Dorsolateral prefrontal cortex (tissue), 122 donors: ENCODE measurements at places on chromosomes 16 and 17.

DNA sequence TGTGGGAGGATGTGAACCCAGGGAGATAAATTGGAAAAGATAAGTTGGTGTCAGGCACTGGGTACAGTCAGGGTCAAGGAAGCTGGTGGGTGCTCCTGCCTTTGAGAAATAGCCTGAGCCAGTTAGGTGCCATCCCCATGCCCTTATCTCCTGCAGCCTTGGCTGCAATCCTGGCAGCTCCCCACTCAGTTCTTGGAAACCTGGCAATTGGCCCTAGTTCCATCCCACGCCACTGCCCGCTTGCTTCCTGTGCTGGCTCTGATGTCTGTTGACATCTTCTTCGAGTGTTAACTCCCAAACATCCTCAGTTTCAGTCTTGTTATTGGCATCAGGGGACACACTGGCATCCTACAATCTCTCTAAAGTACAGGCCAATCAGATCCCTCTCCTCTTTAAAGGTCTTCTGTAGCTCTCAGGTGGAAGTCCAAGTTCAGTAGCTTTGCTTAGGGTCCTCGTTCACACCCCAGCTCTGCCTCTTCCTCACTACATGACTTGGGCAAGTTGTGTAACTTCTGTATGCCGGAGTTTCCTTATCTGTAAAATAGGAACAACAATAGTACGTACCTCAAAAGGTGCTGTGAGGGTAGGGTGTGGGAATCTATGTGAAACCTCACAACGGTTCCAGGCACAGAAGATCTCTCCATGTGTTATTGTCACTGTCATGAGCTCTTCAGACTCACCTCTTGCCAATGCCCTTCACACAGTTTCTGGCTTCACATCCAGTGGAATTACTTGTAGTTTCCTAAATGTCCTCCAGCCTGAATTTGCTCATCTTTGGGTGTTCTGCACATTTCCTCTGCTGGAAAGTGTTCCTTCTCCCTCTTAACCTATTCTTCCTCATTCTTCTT lies 13.5 kb upstream of the PRKAR1A start:
- DNase-seq, result no peak

DNA sequence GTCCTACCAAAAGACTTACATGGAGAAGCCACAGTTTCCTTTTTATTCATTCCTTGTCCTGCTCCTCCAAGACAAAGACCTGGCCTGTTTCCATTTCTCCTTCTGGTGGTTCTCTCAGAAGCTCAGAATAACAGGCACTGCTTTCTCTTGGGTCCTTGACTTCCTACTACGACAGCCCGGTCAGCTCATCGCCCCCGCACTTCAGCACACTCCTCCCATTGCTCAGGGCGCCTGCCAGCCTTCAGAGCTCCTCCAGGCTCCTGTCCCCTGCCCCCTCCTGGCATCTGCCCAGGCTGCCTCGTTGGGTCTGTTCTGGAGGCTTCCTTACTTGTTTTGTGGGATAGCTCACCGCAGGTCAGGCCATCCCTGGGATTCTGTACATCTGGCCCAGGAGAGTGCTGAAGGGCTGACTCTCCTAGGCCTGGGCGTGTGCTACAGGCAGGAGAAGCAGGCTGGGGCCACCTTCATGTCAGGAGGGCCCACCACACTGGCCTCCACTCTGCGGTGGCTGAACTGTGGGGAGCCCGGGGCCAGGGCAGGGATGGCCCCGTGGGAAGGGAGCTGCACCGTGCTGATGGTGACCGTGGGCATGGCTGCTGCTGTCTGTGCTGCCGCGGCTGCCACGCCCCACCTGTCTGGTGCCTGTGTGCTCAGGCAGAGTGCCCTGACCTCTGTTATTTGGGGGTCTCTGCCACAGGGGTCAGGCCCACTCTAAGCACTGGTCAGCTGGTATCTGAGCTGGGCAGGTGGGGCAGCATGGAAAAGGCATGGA lies 17.7 kb downstream of the TCF25 start:
- no peak for DNase-seq

- no peak for DNase-seq
Observed at GRCh38 chr17:68446626-68447041, 10.7 kb downstream of the WIPI1 start.

DNA sequence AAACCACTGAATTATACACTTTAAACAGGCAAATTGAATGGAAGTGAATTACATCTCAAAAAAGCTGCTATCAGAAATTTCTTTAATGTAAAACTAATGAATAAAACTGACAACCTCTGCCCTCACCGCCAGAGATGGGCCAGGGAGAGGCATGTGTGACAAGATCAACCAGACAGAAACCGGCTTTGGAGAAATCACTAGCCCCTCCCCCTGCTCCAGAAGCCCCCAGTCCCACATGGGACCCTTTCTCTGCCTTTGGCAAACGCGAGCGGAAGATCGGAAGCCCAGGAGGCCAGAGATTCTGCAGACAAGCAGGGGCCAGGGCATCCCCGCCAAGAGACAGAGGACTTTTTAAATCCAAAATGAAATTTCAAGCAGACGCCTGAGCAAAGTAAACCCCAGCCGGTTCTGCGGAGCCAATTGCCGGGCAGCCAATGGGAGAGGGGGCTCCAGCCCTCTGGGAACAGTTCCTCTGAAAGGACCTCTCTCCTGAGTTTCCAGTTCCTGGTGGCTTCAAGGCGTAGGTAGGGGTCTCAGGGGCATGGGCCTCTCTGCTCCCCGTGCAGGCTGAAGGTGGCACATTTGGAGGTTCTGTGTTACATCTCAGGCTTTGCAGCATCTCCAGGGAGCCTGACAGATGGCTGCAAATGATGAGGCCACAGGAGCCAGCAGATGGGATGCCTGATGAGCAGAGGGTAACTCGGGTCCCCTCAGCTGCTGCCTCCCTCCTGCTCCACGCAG lies 118.1 kb downstream of the GSG1L start:
- no peak for DNase-seq

DNA sequence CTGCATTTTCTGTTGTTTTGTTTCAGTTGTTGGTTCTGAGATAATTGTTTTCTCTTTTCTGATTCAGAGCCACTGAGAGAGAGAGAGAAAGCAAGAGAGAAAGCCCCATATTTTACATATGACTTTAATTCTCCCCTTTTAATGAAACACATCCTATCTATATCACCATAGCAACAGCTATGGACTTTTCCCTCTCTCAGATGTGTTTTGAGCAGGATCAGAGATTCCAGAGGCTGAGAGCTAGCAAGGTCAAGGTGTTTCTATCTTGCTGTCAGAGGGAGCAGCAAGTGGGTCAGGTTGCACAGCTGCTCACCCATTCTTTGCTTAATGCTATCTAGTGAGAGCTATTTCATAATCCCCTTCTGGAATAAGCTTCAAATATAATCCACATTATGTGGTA lies 415.9 kb downstream of the CA10 start:
- DNase-seq, result no peak

GRCh38 chr16:11128211-11129141 lies 127.5 kb downstream of the SOCS1 start:
- DNase-seq, result no peak

- no peak for DNase-seq
Observed at GRCh38 chr17:45783593-45784292, 377 bp upstream of the CRHR1 start.

- DNase-seq, result no peak
Observed at GRCh38 chr17:39782481-39782880, 44.7 kb downstream of the GRB7 start.

GRCh38 chr17:725746-726145 lies 6.7 kb upstream of the TLCD3A start:
- no peak for DNase-seq

GRCh38 chr16:72142476-72142875 lies 29.5 kb downstream of the PMFBP1 start:
- no peak for DNase-seq

GRCh38 chr16:66315210-66315825 lies 51.2 kb upstream of the CDH5 start:
- DNase-seq, result no peak

- DNase-seq, result no peak
Observed at GRCh38 chr17:27891841-27892240, 1.3 kb downstream of the LYRM9 start.

- no peak for DNase-seq
Observed at GRCh38 chr16:12611006-12611477, 192.6 kb downstream of the CPPED1 start.

GRCh38 chr16:61831351-61831917 lies 204.8 kb downstream of the CDH8 start:
- DNase-seq, result no peak

DNA sequence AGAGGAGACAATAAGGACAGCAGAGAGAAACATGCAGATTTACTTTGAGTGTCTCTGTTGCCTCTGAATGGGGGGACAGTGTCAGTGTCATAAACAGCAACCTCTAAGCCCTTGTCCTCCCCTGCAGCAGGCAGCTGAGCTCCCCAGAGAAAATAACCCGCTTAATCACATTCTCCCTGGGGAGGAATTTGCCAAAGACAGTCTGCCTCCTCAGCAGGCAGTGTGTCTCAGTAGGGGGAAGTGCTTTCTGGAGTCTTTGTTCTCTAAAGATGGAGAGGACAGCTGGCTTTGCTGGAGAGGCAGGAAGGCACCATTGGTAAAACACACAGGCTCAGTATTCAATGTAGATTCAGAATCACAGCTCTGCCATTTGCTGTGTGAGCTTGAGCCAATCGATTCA lies 16.1 kb downstream of the TEKT5 start:
- no peak for DNase-seq

- DNase-seq, result peak; percentile 31
Observed at GRCh38 chr17:28937044-28937729, 14.1 kb downstream of the PHF12 start.

GRCh38 chr16:84643674-84644073 lies 4.6 kb upstream of the KLHL36 start:
- DNase-seq, result no peak

GRCh38 chr16:13911871-13912270 lies 8.1 kb upstream of the ERCC4 start:
- no peak for DNase-seq

GRCh38 chr16:74034862-74035261 lies 261.8 kb upstream of the PSMD7 start:
- DNase-seq, result no peak

- no peak for DNase-seq
Observed at GRCh38 chr16:67257486-67258160, 8.8 kb downstream of the SLC9A5 start.

DNA sequence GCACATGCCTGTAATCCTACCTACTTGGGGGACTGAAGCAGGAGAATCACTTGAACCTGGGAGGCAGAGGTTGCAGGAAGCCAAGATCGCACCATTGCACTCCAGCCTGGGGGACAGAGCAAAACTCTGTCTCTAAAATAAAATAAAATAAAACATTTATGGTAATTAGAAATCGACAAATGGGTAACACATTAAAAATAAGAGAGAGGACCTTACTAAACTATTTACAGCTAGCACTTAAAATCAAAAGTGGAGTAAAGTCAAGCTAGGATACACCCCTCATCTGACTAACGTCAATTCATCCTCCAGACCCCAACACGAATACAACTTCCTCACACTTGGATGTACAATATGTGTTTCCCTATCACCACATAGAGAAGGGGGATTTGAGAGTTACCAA lies 27.8 kb upstream of the RHOT1 start:
- no peak for DNase-seq

DNA sequence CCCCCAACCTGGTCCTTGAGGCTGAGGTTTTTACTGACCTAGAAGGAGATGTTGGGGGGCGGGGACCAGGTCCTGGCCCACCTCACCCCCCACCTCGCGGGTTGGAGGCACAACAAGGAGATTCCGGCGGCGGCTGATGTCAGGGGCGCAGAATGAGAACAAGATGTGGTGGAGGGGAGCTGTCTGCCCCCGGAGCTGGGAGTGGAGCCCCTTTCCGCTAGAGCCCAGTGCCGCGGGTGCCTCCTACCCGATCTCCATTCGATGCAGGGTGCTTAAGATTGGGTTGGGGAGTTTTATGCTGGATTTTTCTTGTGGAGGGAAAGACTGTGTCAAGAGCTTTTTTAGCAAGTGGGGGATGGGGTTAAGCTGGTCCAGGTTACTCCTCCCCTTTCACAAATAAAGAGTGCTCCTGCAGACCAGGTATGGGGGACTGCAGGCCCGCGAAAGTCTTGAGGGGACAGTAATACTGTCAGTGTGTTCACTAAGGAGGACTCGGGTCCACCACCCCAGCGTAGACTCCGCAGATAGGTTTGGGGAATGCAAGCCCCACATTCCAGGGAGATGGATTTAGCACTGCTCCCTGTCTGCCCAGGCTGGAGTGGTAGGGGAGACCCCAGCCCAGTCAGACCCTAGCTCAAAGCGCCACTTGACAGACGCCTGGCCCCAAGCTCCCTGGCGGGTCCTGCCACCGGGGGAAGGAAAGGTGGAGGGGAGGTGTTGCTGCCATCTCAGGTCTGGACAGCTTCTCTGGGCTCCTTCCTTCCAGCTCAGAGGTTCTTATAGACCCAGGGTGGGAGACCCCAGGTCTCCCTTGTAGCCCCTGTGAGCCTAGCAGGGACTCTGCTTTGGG lies 2.0 kb downstream of the CACNA1G start:
- DNase-seq, result no peak

DNA sequence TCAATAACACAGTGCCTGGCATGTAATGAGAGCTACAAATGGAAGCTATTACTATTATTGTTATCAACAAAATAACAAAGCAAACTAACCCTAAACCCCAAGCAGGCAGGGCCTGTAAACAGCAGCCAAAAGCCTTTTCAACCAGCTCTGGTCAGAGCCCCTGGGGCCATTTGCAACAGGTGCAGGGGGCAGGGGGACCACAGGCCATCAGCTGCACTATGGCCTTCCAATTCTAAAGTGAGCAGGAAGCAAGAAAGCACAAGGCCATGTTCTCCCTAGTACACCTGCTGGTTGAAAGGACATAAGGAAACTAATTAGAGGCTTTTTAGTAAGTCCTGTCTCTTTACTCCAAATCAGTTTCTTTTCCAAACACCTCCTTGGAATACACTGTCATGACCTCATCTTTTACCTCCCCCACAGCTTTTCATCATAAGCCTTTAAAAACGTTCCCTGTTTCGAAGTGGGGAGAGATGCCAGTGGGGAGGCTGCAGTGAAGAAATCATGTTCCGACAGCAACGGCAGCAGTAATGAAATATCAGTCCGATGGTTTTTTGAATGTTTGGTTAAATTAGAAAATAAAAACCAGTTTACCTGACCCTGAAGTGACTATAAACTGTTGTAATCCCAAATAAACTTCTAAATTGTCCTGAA lies 68.4 kb upstream of the GSG1L start:
- no peak for DNase-seq

DNA sequence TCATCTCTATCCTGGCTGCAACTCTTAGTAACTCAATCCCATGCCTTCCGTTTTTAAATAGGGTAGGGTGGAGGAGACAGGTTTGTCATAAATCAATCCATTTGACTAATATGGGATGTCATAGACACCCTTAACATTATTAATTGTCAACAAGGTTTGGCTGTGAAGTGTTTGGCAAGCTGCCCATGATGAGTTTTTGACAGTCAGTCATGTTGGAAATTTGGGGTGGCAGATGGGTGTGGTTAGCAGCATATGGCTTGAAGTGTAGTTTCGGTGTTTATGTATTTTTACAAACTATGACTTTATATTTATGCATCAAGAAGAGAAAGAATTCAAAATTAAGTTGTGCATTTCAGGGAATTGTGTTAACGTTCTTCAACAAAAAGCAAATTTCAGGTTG lies 221.8 kb upstream of the CDH5 start:
- DNase-seq, result no peak
